ENCODE measurements at places on chromosomes 5 and 9.

DNA sequence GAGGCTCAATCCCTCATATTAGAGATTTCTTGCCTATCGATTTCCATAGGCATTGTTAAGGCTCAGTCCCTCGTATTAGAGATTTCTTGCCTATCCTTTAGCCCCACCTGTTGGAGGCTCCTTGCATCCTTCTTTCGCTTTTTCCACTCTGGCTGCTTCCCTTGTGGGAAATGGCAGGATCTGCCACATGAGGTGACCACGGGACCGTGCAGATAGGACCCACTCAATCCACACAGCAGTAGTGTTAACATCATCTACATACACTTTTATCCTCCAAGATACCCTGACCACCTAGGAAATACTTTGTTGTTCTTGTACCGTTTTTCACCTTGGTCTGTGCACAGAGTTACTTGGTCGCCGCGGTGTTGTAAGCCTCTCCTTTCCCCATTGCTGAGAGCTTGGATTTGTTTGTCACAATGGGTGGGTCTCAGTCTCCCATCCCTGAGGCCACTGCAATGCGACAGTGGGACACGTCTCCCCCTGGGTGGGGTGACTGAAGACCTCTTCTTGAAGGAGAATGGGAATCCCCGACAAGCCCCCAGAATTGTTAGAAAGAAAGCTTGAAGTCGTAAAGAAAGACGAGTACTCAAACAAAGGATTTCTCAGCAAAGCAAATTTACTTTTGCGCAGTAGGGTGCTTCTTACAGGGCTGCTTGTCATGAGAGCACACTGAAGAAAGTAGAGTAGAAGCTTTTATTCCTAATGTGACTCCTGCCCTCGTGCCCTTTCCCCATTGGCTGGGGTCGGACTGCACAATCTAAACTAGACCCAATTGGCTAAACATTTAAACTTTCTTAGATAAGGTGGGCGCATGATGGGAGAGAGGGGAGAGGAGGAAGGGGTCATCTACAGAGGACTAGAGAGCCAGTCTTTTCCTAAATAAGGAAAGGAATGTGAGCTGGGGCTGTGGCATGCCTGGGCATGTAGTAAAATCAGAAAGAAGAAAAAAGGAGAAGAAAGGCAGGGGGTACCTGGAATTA is 19.8 kb downstream of the IFT74 start:
- DNase-seq = no peak

DNA sequence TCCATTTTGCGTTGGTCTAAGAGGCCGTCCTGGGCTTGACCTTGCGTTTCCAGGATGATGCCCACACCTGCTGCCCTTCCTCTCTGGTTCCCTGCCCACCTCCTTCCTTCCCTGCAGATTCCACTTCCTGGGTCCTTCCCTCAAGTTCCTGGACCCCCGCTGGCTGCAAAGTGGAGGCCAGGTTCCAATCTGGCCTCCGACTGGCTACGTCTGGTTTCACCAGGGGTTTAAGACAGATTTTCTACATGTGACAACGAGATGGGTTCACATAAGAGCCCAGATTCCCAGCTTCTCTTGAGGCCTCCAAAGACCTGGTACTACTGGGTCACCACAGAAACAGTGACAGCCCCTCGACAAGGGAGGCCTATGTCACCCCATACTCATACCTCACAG is 2.1 kb downstream of the MGAT4B start:
- DNase-seq = no peak

DNA sequence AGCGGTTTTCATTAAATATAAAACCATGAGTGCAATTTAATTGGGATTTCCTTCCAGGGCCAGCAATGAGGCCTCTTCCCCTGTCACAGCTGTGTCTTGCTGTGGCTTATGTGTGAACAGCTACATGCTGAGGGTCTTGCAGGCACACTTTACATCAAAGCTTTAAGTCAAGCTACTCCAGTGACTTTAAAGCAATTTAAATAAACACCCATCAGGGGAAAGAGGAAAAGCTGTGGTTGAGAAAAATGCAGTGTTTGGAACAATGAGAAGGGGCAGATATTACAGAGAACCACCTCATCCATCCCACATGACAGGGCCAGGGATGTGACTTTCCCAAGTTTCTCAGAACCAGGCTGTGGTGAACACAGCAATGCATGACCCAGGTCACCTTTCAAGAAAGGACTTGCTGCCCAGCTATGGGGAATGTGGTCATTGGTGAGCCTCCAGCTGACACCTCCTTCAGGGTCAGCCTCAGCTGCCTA is 115.9 kb upstream of the LPAR1 start:
- DNase-seq = no peak

DNA sequence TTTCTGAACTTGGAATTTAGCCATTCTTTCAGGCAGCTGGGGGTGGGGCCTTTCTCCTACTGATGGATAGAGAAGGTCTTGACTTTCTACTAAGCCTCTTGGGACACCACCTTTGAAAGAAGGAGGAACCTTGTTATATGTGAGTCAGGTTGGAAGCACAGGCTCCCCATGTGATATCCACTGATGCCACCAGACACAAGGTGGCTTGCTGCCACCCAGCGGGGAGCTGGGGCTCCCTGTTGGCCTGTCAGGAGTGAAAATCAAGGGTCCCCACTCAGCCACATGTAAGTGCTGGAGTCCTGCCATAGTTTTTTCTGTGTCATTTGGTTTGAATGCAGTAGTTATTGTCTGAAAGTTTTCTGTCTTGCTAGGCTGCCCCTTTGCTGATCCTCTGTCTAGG is 252.4 kb upstream of the NFIL3 start:
- DNase-seq = no peak

DNA sequence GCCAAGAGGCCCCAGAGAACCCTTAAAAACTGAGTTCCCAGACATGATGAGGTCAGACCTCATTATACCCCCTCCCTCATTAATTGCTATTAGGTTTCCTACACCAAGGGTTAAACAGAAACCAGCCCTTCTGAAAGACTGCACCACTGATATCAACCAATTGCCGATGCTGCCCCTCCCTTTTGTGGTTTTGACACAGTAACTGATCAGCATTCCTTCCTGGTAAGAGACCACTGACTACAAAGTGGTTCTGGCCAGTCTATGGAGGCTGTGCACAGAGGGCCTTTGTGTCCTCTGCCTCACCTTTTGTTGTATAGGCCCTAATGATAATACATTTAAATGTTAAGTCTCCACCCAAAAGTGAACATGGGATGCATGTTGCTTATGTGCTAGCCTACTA is 201.5 kb downstream of the FRMD3 start:
- no peak for DNase-seq

Measured in NCI-H1048 (cell line).